Stimulated activated CD4-positive, alpha-beta T cell treated with anti-CD3 and anti-CD28 coated beads, Interleukin-1b, Interleukin-23, amount 100 ng/mL, for 1 hour (primary cell): ENCODE measurements at places on chromosomes 2 and 18.

DNA sequence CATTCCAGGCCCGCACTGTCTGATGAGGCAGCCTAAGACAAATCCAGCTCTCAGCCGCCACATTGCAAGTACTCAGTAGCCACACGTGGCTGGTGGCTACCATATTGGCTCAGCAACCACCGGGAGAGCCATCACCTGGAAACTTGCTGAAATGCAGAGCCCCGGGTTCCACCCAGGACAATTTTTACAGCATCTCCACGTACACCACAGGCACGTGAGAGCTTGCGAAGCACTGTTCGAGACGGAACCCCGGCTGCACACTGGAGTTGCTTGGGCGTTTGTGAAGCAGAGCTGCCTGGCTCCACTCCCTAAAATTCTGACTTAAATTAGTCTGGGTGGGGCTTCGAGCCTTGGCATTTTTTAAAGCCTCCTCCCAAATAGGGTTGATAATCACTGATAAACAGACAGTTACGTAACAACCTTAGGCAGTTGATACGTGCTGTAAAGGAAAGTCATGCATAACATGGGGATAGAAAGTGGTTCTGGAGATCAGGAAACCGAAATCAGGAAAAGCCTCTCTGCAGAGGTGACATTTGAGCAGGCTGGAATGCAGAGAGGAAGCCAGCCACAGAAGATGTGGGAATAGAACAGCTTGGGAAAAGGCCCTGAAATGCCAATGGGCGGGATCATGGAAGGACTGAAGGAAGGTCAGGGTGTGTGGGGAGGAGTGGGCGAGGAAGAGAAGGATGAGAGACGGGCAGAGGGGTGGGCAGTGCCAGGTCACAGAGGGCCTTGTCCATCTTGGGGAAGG is 6.2 kb downstream of the ASAP2 start:
- no peak for DNase-seq

DNA sequence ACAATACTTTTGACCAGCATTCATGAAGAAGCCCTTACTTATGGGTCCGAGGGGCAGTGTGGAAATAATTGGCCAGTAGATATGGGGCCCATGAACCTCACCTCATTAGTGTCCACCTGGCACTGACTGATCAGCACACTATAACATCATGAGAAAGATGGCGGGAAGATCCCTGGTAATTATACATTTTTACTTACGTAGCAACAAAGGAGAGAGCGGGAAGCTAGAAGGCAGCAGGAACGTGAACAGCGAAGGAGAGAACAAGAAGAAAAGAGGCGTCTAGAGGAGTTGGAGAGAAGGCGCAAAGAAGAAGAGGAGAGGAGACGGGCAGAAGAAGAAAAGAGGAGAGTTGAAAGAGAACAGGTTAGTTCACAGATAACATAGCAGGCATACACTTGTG is 136.0 kb upstream of the IL1R2 start:
- DNase-seq, result no peak

GRCh38 chr2:126356631-126357030 is 299.3 kb upstream of the GYPC start:
- DNase-seq, result no peak

- DNase-seq, result no peak
Measured at GRCh38 chr18:56035546-56035945, 447.6 kb upstream of the TCF4 start.

DNA sequence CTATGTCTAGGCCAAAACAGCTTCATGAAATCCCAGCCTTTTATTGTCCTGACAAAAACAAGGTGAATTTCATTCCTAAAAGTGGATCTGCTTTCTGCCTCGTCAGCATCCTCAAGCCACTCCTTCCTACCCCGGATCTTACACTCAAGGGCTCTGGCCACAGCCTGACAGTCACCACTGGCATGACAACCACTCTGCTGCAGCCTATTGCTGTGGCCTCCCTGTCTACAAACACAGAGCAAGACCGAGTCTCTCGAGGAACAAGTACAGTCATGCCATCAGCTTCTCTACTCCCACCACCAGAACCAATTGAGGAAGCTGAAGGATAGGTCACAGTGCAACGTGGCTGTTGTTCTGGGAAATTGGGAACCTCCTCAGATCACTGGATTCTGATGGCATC is 106.1 kb downstream of the ICA1L start:
- no peak for DNase-seq
